ENCODE measurements at places on chromosomes 3 and 15.

DNA sequence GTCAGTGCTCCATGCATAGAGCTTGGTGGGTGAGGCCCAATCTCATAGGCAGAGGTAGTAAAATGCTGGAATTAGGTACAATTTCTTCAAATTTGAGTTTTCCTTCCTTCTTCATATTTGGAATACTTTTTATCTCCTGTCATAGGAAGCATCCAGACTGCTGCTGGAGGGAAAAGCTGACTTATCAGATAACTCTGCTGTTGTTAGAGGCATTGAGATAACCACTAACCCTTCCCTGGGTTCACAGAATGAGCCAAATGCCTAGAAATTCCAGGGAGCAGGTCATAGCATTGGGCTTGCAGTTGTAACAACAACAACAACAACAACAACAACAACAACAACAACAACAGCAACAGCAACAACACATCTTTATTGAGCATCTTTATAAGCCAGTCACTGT lies 332.7 kb downstream of the PDCD6IP start:
- H3K27me3 ChIP-seq, result no peaks in the 10 kb centered on the region
- H3K4me3 ChIP-seq, result no peak overlapping the region
- no peak for DNase-seq
- H3K36me3 ChIP-seq, result no peaks in the 10 kb centered on the region
- H3K4me1 ChIP-seq, result peaks cover 1% of the 10 kb centered on the region
- no peak overlapping the region for H3K27ac ChIP-seq

DNA sequence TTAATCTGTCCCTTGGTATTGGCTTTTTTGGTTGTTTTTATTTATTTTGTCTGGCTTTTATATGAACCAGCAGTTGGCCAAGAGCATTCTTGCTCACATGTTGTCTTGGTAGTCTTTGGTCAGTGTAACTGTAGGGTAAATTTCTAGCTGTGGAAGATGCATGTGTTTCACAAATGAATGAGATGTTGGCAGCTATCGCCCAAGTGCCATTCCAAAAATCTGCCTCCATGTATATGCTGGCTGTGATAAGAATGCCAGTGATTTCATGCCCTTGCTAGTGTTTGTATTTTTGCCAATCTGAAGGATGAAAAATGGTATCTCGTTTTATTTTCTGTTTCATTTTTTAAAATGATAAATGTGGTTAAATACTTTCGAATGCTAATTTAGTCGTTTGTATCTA lies 50.1 kb downstream of the TLNRD1 start:
- peaks cover 3% of the 10 kb centered on the region for H3K4me1 ChIP-seq
- no peaks in the 10 kb centered on the region for H3K27me3 ChIP-seq
- no peak for DNase-seq

- no peak for DNase-seq
- H3K27ac ChIP-seq, result no peak overlapping the region
- H3K4me3 ChIP-seq, result no peak overlapping the region
These were observed 33.3 kb downstream of the FMN1 start for GRCh38 chr15:33161209-33161608.

DNA sequence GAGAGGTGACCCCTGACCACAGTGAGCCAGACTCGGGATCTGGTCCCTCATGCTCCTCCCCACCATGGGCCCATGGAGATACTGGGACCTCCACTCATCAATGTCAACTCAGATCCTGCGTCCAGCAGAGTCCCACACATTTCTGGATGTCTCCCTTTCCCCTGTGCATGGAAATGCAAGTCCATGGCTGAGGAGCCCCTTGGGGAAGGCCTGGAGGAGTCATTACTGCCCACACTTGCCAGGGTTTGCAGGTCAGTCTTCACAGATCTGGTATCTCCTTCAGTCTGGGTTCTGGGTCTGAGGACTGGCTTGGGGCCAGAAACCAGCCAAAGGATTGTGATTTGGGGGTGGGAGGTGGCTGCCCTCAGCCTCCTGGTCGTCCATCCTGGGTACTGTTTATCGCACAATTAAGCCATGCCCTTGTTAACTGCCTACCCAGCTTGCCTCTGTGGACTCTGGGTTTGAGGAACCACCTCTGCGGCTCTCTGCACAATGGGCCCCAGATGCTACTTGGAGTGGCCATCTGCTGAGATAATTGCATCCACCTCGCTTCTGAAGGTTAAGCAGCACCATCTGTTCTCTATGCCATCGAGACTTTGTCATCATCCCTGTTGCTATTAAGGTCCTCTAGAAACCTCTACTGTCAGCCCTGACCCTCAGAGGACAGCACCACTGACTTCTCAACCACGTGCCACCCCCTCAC lies 49.9 kb upstream of the KLF13 start:
- H3K4me1 ChIP-seq, result peaks cover 9% of the 10 kb centered on the region
- H3K36me3 ChIP-seq, result no peaks in the 10 kb centered on the region
- H3K27me3 ChIP-seq, result no peaks in the 10 kb centered on the region
- no peak overlapping the region for H3K4me3 ChIP-seq

GRCh38 chr15:99167640-99168039 lies 62.8 kb downstream of the SYNM start:
- H3K27ac ChIP-seq, result no peak overlapping the region
- peaks cover 12% of the 10 kb centered on the region for H3K36me3 ChIP-seq
- H3K4me1 ChIP-seq, result no peaks in the 10 kb centered on the region
- H3K4me3 ChIP-seq, result no peak overlapping the region
- H3K27me3 ChIP-seq, result no peaks in the 10 kb centered on the region

- no peak overlapping the region for H3K27ac ChIP-seq
- H3K4me1 ChIP-seq, result no peaks in the 10 kb centered on the region
- H3K36me3 ChIP-seq, result no peaks in the 10 kb centered on the region
- peaks cover 22% of the 10 kb centered on the region for H3K27me3 ChIP-seq
These were observed 35.6 kb upstream of the SLC6A1 start for GRCh38 chr3:10956986-10957385.

- H3K36me3 ChIP-seq, result no peaks in the 10 kb centered on the region
- H3K27me3 ChIP-seq, result no peaks in the 10 kb centered on the region
- H3K27ac ChIP-seq, result no peak overlapping the region
- no peak overlapping the region for H3K4me3 ChIP-seq
These were observed 338.4 kb upstream of the FRG2C start for GRCh38 chr3:75325716-75326115.

DNA sequence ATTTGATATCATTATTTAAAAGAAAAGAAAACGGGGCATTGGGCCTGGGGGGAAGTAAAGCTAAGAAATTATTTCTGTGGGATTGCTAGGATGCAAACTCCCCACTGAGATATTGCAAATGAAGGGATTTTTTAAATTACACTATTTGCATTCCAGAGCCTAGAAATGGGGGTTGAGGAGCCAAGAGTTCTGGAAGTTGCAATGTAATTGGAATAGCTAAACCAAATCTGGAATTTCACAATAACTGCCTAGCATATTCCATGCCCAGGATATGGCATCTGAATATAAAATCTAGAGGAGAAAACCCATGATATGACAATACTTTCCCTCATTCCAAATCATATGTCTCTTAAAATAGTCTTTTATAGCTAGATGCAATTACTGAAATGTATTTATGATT lies 93.0 kb downstream of the CADM2 start:
- H3K4me1 ChIP-seq, result peaks cover 2% of the 10 kb centered on the region
- no peaks in the 10 kb centered on the region for H3K27me3 ChIP-seq
- H3K4me3 ChIP-seq, result no peak overlapping the region
- H3K27ac ChIP-seq, result no peak overlapping the region

DNA sequence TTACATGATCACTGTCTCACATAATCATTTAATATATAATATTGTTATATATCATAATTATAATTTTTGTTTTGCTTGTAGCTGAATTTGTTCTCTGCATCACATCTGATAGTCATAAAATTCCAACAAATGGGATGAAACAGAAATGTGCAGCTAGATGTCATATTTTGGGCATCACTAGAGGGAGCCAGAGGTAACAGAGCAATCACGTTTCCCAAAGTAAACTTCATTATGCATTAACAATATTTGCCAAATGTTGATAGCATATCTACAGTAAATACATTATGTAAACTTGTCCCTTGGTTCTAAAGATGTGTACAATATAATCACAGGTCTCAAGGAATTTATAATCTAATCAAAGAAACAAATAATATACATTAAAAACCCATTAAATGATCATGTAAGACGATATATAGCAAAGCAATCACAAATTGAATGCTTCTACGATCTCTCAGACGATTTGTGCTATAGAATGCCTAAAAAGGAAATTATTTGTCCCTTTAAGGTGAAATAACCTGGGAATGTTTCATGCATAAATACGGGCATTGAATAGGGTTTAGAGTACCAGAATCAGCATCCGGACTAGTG lies 234.2 kb upstream of the MCTP2 start:
- H3K36me3 ChIP-seq, result no peaks in the 10 kb centered on the region
- no peak overlapping the region for H3K4me3 ChIP-seq

DNA sequence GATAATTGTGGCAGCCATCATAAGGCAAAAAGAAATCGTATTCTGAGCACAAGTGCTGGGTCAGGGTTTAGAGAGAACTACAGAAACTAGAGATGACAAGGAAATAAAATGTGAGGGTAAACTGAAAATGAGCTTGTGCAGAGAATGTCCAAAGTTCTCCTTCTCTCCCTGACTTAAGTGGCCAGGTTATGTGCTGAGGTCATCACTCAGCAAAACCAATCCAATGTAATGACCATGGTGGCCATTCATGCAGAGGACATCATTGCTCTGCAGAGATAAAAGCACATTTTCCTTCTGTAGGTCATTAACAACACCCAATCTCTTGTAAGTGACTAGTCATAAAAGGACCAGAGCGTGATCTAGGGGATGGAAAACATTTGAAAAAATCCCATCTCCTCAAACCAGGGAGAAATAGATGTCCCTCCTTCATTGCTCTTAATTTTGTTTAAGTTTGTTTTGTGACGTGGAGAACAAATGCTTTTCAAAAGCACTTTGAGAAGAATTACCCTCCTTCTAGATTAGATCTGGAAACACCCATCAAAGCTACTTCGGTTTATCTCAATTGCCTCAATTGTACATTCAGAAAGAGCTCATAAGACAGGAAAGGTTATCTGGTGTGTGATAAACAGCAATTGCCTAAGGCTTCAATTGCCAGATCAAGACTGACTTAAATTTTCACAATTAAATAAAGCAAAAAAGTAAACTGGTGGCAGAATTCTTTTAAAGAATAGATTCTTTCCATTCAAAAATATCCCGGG lies 173.4 kb downstream of the SERPINI1 start:
- H3K27me3 ChIP-seq, result no peaks in the 10 kb centered on the region
- no peak for DNase-seq
- no peaks in the 10 kb centered on the region for H3K4me1 ChIP-seq
- H3K4me3 ChIP-seq, result no peak overlapping the region

DNA sequence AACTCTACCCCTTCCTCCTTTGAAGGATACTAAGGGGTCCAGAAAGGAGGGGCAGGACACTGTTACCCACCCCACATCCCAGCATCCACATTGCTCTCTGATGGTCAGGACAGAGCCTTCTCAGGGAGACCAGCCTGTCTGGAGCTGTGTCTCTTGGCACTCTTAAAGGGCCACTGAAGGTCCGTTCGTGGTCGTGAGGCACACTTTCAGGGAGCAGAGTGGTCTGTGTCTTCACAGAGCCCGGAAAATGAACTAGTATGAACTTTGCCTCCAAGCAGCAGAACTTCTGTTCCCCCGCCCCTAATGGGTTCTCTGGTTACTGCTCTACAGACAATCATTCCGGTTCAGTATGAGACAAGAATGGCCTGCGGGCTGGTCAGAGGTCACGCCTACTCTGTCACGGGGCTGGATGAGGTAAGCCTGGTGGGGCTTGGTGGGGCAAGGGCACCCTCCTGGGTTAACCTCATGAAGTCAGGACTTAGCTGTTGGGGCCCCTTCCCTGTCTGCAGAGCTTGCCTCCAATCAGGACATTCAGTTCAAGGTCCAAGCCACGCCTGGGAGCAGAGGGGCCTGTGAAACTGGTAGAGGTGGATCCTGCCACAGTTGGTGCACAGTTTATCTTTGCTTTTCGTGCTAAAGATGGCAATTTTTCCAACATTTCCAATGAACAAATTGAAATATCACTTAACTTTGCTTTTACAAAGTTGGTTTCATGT lies 33.2 kb downstream of the CAPN3 start:
- H3K27me3 ChIP-seq, result no peaks in the 10 kb centered on the region
- H3K4me1 ChIP-seq, result no peaks in the 10 kb centered on the region
- no peak overlapping the region for H3K4me3 ChIP-seq
- H3K36me3 ChIP-seq, result no peaks in the 10 kb centered on the region

DNA sequence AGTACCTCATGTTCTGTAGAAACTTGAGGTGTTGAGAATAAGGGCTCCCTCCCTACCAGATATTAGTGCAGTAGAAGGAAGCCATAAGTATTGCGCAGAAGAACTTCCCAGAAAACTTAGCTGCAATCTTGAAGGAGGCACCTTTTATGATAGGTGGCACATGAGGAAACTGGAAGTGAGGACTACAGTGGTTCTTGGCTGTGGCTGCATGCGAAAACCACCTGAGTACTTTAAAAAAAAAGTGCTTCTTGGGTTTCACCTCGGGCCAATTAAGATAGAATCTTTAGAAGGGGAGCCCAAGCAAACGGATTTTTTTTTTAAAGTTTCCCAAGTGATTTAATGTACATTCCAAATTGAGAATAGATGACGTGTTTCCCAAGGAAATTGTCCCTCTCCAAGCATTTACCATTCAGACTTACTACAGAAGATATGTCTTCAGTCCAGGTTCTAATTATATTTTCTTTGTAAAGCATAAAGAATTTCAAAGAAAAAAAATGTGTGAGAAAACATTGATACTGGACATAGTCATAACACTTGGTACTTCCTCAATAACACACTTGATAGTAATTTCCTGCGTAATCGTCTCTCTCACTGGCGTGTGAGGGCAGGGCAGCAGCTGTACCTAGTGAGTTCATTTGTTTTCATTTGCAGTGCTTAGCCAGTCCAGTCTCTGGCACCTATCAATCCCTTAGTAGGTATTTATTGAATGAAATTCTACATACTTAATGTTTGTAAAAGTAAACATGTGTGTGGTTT lies 12.3 kb upstream of the NR1I2 start:
- DNase-seq, result no peak
- no peak overlapping the region for H3K27ac ChIP-seq
- H3K4me3 ChIP-seq, result no peak overlapping the region
- no peaks in the 10 kb centered on the region for H3K4me1 ChIP-seq

GRCh38 chr15:69513986-69514385 lies 61.4 kb downstream of the RPLP1 start:
- H3K4me3 ChIP-seq, result no peak overlapping the region
- DNase-seq, result no peak
- no peaks in the 10 kb centered on the region for H3K27me3 ChIP-seq
- no peaks in the 10 kb centered on the region for H3K36me3 ChIP-seq
- H3K27ac ChIP-seq, result no peak overlapping the region
- H3K4me1 ChIP-seq, result no peaks in the 10 kb centered on the region

- no peaks in the 10 kb centered on the region for H3K36me3 ChIP-seq
- H3K27me3 ChIP-seq, result no peaks in the 10 kb centered on the region
- no peaks in the 10 kb centered on the region for H3K4me1 ChIP-seq
- no peak overlapping the region for H3K27ac ChIP-seq
- no peak overlapping the region for H3K4me3 ChIP-seq
- DNase-seq, result no peak
These were observed 22.1 kb downstream of the NCK1 start for GRCh38 chr3:136883967-136884720.

Measured in neuronal stem cell (in vitro differentiated cells).